NCI-H2171 treated with DMSO at 0.1 percent for 48 hours (cell line): ENCODE measurements at places on chromosomes 2 and 18.

GRCh38 chr2:95346231-95346737 lies 49.1 kb downstream of the KCNIP3 start:
- no peak for DNase-seq

DNA sequence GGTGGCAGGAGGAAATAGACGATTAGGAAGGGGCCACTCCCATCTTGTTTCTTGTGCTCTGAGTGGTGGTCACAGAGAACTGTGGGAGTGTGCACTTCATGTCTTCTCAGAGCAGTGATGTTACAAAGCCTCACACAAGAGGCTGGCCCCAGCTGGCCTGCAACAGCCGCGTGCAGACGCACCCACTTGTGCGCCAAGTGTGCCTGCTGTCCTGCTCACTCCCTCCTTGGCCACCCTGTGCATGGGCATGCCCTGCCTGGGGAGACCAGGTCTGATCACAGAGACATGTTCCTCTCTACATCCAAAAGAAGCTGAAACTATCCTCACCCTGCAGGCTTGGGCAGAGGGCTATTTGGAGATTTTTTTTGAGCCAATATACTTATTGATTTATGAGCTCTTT lies 108.4 kb downstream of the MRO start:
- no peak for DNase-seq

- no peak for DNase-seq
Observed at GRCh38 chr2:30964334-30965005, 157.2 kb upstream of the CAPN13 start.

- DNase-seq: peak; percentile 40
Observed at GRCh38 chr2:17719562-17720371, 33.8 kb downstream of the SMC6 start.

GRCh38 chr2:118223511-118223991 lies 135.3 kb downstream of the INSIG2 start:
- no peak for DNase-seq

GRCh38 chr2:2823061-2823753 lies 492.1 kb upstream of the MYT1L start:
- DNase-seq: no peak

- DNase-seq: peak; percentile 78
Observed at GRCh38 chr2:12716032-12716281, 779 bp upstream of the TRIB2 start.

- no peak for DNase-seq
Observed at GRCh38 chr2:66431846-66432587, 2.9 kb upstream of the MEIS1 start.

GRCh38 chr18:79102886-79103285 lies 33.7 kb downstream of the ATP9B start:
- no peak for DNase-seq

DNA sequence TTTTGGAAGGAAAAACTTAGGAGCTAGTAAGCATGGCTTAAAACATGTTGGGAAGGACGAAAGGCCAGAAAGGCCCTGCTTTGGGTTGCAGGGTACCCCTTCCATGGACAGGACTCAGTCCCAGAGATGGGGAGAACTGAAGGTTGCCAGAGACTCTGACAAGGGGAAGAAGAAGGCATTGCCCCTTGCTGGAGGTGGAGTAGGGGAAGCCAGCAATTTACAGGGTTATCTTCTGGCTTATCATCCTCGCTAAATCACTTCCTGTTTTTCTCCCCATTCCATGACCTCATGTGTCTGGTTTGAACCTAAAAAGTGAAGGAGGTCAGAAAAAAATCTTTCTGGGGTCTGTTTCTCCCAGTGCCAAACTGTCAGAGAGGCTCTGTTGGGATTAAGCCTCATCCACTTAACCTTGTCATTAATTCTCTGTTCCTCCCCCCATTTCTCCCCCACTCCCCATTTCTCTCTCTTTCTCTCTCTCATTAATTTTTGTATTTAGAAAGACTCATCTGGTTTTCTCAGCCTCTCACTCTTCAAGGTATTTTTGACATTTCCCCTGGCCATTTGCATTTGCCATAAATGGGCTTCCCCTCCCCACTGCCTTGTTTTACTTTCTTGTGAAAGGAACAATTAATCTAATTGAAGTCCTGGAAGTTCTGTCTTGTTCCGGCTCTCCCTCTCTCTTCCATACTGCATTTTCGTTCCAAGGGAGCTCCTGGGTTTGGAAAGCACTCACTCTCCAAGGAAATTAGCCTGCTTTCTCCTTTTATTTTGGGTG lies 17.4 kb downstream of the NRP2 start:
- no peak for DNase-seq

- DNase-seq: no peak
Observed at GRCh38 chr2:17747684-17748452, 5.7 kb downstream of the SMC6 start.

DNA sequence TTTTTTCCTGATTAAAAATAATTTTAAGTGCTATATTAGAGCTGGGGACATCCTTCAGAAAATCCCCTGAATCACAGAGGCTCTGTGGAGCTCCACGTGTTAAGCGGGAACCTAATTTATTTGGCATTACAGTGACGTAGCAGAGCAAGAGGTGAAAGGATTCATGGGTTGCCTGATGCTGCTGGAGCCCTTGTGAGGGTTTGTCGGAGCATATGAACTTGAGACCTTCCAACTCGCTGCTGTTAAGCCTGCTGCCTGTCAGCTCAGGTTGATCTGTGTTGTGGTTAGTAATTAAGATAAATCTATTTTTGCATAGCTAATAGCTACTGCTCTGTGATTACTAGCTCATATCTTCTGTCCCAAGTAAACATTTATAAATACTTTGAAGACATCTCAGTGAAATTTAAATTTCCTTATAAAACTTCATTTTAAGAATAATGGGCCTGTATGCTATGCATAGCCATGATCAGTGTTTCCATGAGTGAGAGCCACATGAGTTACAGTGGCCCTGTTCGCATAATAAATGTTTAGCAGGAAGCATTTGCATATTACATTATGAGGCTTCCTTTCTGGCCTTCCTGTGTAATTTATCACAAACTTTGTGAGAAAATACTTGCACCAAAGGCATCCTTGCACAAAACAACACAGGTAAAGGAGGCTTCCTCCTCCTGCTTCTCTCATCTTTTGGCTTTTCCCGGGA lies 438.9 kb downstream of the PTPRM start:
- no peak for DNase-seq

GRCh38 chr2:136666-137065 lies 90.4 kb upstream of the FAM110C start:
- no peak for DNase-seq

DNA sequence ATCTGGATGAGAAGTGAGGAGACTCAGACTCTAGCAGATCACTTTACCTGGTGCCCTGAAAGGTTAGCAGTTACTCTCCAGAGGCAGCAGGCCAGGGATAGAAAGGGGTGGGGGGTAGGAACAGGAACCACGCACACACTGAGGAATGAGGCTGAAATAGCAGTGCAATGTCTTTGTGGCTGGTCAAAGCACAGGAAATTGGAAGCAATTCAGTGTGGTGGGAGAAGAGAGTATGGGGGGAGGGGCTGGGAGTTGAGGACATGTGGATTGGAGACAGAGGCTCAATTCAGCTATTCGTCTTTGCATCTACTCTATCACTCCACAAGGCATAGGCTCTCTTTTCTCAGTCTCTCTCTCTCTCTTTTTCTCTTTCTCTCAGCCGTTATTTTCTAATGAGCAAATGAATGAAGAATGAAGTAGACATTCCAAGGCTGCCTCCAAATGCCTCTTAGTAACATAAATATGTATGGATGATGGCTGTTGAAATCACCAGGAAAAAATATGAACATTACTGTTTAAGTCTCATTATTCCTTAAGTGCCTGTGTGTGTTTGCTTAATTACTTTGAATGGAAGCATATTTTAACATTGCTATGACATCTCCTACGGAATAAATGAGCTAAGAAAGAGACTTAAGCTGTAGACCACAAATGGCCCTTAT lies 979.4 kb downstream of the TSN start:
- DNase-seq: no peak

- DNase-seq: peak; percentile 34
Observed at GRCh38 chr2:159712929-159713420, 669 bp downstream of the MARCHF7 start.

- no peak for DNase-seq
Observed at GRCh38 chr2:118845522-118846441, 1.7 kb downstream of the EN1 start.

- DNase-seq: no peak
Observed at GRCh38 chr2:31822587-31822986, 188.2 kb downstream of the MEMO1 start.

DNA sequence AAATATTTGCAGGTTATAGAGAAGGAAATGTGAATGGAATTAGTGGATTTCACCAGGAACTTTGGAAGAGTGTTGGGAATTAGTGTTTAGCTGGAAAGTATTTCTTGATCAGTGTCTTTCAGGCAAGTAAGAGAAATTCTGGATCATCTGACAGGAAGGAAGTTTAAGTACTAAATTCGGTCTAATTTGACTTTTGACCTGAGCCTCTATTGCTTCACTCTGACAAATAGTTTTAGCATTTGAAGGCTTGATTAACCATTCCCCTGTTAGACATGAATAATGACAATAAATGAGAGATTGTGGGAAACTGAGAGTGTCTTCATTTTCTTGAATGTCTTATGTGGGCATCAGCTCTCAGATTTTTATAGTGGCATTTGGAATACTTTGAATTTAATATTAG lies 16.0 kb downstream of the CCNT2 start:
- no peak for DNase-seq

- no peak for DNase-seq
Observed at GRCh38 chr2:102340778-102341177, 14.8 kb upstream of the IL18R1 start.

DNA sequence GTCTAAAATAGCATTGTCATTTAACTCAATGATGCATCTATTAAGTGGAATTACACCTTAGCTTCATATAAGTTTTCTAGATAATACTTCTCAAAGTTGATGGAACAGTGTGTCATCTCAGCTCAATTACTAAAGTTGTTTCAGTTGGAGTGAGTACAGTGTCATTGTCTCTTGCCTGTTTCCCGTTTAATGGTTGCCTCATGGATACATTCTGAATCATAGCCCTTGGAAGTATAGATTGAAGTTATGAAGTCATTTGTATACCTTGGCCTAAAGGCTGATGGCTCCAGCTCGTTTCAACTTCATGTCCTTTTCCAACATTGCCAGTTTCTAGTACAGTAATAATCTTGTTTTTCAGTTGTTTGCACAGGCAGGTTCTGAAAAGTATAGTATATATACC lies 130.5 kb upstream of the NOSTRIN start:
- no peak for DNase-seq

DNA sequence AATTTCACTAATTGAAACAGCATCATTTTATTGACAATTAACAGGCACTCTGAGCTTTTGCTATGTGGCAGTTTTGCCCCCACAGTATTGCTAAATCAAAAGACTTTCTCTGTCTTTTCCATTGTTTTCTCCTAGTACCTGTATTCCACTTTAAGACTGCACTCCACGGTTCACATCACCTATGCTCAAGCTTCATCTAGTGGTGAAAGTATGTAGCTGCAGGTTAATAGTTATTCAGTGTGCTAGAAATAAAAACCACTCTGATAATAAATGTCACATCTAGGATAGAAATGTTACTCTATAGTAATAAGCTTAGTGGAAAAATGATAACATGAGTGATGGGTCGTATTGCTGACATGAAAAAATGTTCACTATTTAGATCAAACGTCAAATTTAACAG lies 24.6 kb downstream of the ARL6IP6 start:
- peak; percentile 48 for DNase-seq

DNA sequence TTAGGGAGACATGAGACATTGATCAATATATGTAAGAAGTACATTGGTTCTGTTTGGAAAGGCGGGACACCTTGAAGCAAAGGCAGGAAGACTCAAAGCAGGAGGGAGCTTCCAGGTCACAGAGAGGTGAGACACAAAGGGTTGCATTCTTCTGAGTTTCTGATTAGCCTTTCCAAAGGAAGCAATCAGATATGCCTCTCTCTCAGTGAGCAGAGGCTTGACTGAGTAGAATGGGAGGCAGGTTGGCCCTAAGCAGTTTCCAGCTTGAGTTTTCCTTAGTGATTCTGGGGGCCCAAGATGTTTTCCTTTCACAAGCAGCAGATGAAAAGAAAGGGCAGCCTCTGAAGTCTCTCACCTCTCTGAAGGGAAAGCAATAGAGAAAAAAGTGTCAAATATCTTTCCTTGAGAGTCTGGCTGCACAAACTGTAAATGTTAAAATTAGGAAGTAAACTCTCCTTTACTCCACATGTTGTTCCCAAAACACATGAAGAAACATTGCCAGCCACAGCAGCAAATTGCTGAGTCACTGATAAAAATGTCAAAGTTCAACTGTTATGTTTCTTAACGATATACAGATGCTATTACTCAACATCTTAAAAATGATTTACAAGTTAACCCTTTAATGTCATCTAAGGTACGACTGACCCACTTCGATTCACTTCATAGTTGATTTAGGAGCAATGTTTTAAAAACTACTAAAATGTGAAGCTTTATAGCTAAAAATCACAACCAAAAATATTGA lies 40.3 kb downstream of the CYB5A start:
- DNase-seq: no peak

DNA sequence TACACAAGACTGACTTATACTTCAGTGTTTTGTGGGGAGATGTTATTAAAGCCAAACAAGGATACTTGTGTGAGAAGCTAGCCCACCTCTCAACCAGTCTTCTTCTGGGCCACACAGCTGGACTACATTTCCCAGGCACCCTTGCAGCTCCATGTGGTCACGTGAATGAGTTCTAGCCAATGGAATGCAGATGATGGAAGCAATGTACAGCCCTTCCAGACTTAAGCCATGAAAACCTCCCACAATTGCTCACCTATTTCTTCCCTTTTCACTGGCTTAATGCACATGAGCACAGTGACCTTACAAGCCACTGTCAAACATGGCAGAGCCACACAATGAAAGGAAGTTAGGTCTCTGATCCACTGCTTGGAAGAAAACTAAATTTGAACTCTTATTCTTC lies 20.4 kb upstream of the FEZ2 start:
- peak; percentile 75 for DNase-seq

DNA sequence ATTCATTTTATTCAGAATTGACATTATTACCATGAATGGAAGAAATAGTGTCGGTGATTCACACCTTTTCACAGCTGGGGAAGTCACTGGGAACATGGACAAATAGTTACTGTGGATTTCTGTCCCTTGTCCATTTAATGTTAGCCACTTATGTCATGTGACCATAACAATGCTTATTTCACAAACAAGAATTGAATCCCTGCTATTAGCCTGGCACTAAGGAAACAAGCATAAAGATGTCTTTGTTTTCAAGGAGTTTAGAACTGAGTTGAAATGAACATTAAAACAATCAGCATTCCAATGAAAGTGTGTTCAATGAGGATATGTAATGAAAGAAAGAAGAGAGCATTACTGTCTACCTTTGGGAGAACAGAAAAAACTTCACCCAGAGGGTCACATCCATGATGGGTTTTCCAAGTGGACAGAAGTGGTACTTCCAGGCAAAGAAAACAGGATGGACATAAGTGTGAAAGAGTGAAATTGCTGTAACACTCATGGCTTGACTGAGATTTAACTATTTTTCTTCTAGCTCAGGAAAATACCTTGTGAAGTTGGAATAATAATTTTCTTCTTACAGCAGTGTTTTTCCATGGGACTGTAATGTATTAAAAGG lies 324.5 kb upstream of the UBE2E3 start:
- DNase-seq: no peak

DNA sequence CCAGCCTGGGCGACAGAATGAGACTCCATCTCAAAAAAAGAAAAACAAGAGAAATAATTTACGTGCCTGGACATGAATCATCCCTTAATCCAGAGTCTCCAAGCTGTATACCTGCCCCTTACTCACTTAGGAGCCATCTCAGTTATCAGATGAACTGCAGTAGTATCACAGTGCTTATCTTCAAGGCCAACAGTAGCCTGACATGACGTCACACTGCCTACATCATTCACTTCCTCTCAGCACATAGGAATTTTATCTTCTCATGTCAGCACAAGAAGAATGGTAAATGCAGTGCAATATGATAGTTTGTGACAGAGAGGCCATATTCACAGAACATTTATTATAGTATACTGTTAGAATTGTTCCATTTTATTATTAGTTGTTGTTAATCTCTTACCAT lies 216.6 kb downstream of the SS18 start:
- DNase-seq: no peak
